ENCODE measurements at places on chromosomes 3 and 15.

DNA sequence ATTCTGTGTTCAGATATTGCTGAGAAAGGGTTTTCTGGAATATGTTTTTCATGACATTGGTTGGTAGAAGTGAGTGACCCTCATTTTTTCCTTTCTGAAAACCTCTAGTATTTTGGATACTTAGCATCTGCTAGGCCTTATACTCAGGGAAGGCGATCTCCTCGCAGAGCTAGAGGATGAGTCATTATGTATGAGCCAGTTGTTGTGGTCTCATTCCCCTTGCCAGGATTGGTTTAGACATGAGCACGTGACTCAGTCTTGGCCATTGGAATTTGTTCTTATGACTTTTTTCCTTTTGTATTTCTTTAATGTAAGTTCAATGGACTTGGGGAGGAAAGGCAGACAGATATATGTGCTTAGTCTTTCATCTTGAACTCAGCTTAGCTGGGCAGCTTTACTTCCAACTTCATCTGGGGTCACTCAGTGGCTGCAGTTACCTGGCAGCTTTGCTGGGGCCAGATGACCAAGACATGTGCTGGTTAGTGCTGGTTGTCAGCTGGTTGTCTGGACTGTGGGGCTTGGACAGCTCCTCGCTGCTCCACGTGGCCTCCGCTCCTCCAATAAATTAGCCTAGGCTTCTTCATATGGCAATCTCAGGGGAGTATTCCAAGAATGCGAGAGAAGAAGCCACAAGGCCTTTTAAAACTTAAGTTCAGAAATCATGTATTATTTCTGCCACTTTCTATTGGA is 207.5 kb downstream of the IL20RB start:
- no peak for DNase-seq

DNA sequence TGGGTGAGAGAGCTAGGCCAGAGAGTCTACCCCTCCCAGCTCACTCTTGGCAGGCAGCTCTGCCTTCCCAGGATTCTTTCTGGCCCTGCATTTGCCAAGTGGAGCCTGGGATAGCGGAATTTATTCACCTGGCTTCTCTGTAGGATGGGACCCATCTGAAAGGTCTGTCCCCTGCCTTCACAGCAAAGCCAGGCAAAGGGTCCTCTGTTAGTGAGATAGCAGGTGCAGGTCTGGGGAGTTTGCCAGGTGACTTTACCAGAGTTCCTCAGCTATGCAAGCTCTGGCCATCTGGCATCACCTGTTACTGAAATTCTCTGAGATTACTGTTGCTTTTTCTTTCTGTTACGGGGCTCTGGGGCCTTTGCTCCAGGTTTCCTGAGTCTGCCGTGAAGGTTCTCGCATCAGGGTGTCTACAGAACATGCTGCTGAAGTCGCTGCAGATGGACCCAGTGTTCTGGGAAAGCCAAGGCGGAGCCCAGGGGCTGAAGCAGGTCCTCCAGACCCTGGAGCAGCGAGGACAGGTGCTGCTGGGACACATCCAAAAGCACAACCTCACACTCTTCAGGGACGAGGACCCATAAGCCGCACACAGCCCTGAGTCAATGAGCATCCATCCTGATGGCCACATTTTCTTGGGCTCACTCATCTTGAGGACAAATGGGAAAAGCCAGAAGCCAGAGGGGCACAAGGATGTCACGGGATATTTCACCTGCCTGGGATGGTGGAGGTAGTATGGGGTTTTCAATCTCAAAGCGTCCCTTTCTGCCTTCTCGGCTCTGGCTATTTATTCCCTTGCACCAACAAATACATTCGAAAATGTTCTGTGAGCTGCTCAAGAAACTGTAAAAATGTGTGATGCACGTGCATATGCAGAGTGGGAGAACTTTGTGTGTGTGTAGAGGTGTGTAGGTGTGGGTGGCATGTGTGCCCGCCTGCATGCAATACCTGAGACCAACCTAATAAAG is 49.8 kb downstream of the POMGNT2 start:
- no peak for DNase-seq

GRCh38 chr15:68075764-68076385 is 21.8 kb downstream of the PIAS1 start:
- DNase-seq, result no peak

- no peak for DNase-seq
Measured at GRCh38 chr3:45664578-45664977, 24.6 kb upstream of the SACM1L start.

DNA sequence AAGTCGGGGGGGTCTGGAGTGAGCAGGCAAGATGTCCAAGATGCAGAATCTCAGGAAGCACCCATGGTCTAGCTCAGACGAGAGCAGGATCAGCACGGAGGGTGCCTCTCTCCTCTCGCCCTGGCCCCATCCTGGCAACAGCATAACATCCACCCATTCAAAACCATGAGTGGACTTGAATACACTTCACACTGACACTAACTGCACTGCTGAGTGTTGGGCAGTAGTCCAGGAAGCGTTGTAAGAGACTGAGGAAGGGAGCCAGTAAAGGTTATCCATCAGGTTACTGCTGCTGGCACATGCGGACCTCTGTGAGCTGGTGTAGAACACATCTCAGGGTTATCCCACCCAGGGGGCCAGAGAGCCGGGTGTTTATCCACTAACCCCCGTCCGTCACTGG is 131.0 kb upstream of the TOPAZ1 start:
- DNase-seq, result no peak
